NCI-H1105 treated with DMSO at 0.1 percent for 48 hours (cell line): ENCODE measurements at places on chromosomes 5 and 9.

- no peak for DNase-seq
Measured at GRCh38 chr9:89518466-89519365, 20.8 kb upstream of the SEMA4D start.

GRCh38 chr9:129174724-129175514 is 3.1 kb downstream of the IER5L start:
- peak; percentile 36 for DNase-seq

DNA sequence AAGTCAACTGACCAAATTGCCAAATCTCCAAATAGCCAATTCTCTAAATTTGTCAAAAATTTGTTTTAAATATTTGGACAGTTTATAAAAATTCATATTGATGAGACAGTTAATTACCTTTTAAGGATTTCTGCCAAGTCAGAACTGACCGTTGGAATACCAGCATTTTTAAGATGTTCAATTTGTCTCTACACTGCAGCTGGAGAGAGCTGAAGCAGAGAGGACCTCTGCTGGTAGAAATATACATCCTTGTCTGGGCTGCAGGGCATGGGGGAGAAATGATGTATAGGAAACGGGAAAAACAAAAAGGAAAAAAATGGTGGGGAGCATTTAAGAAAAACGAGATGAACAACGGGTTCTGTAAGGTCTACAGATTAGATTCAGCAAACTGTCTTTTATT is 16.8 kb downstream of the NR6A1 start:
- no peak for DNase-seq

GRCh38 chr5:132301344-132302271 is 7.4 kb downstream of the SLC22A4 start:
- no peak for DNase-seq

- no peak for DNase-seq
Measured at GRCh38 chr5:115580941-115581340, 21.3 kb downstream of the TICAM2 start.

DNA sequence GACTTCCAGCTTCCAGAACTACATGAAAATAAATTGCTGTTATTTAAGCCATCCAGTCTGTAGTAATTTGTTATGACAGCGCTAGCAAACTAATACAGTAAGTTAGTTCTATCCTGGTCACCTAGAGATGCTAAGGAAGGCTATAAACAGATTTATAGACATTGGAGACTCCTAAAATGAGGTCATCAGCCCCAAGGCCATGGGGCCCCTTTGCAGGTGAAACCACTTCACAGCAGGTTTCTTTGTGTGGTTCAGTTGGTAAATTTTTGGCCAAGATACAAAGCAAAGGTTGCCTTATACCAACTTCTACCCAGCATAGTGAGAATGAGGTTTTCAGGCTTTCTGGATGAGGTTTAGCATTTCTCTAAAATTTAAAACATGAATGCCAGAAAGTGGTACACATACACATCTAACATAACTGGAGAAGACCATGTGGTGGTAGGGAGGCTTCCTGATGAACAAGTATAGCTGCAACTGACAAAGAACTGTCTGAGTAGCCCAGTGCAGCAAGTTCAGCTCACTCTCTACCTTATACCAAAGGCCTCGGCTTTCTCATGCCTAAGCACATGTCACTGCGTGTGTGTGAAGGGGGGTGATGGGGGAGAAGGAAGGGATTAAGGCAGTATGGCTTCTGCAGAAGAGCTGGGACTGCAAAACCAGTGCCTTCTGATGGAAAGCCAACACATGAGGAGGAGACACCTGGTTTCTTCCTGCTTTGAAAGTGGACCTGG is 264.6 kb upstream of the TAS2R1 start:
- no peak for DNase-seq

GRCh38 chr9:89022001-89022759 is 30.9 kb downstream of the S1PR3 start:
- DNase-seq, result no peak

DNA sequence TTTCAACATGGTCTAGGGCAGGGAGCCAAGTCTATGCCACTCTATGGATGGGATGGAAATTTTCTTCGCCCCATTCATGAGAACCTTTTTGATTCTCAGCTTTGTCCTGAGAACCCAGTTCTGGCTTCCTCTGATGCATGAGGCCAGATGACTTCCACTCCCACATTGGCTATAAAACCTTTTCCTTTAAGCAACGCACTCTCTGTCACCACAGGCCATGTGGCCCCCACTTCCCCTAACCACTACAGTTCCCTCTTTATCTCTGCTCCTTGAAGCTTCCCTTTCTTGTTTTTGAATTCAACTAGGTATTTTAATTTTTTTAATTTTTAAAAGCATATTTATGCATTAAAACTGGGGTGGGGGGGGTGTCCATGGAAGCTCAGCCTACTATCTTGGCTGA is 401.3 kb downstream of the ENC1 start:
- no peak for DNase-seq

DNA sequence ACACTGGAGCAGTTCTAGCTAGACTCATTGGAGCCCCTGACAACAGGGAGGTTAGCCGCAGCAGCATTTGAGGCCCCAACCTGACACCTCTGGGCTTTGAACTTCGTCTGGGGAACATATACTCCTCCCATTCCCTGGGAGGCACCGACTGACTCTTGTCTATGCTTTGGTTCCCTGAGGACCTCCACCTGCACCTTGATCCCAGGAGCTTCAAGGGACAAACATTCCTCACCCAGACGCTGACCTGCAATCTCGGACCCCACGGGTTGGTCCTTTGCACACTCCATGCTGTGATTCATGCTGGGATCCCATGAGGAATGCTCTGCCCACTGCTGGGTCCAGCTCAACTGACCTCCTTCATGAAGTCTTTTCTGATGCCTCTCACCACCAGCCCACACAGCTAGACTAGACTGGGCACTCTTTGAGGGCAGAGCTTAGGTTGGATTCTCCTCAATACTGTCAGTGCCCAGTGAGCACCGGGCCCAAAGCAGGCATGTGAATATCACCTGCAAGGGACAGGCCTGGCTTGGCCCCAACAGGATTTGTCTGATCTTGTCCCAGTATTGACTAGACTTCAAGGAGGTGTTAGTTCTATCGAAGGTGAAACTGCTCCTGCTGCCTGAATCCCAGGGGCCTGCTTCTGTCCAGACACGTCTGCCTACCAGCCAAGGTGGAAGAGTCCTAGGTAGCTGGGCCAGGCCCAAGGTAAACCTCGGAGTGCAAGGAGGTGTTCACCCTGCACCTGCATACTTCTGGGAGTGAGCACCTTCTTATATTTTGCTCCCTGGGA is 51.8 kb upstream of the ZBTB43 start:
- DNase-seq, result no peak

DNA sequence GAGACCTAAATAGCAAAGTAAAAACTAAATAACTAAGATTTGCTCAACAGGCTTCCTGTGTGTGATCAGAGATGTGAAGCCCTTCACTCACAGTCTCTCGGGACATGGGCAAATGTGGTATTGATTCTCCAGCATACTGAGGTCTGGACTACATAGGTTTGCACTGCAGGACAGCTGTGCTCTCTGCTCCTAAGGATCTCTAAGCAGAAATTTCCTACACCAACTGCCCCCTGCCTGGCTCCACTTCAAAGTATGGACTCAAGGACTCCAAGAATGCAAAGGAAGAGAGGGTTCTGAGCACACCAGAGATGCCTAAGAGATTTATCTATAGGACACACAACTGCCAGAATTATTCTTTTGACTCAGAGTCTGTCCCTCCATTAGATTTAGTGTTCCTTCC is 487.2 kb downstream of the SEMA5A start:
- DNase-seq, result no peak

GRCh38 chr9:21810388-21810787 is 8.0 kb downstream of the MTAP start:
- DNase-seq, result no peak

GRCh38 chr9:92763721-92764380 is 782 bp downstream of the BICD2 start:
- DNase-seq, result peak; percentile 5

- no peak for DNase-seq
Measured at GRCh38 chr9:125674981-125675973, 31.7 kb downstream of the MAPKAP1 start.

DNA sequence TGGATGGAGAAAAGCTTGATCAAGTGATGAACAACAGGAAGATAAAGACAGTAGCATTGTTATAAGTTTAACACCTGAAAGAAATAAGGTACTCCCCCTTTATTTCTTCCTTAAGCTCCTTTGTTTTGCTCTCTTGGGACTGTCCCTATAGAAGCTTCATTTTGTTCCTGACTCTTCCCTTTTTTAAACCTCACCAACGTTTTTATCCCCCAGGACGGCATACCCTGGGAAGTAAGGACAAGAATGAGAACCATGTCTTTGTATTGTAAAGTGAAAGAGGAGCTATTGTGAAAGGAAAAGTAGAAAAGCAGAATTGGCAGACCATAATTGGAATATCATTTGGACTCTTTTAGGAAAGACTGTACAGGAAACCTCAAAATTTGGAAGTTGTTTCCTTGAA is 1368.6 kb upstream of the C9orf72 start:
- no peak for DNase-seq

- peak; percentile 7 for DNase-seq
Measured at GRCh38 chr9:37902796-37903646, 906 bp downstream of the SLC25A51 start.

DNA sequence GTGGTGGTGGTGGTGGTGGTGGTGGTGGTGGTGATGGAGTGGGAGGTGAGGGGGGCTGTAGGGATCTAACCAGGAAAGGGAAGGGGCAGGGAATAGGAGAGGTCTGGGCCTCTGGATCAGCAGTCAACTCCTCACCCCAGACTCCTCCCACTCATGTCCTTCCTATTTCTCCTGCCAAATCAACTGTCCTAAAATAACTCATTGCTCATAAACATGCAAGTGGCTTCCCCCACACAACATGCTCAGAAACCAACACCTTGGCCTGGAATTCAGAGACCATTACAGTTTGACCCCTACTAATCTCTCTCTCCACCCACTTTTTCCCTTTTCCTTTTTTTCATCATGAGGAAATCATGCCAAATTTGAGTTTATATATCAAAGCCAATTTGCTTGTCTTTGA is 8.4 kb upstream of the FSD1L start:
- no peak for DNase-seq

GRCh38 chr5:140267559-140268018 is 35.3 kb downstream of the PFDN1 start:
- no peak for DNase-seq

GRCh38 chr9:91187965-91188344 is 173.8 kb downstream of the AUH start:
- no peak for DNase-seq

DNA sequence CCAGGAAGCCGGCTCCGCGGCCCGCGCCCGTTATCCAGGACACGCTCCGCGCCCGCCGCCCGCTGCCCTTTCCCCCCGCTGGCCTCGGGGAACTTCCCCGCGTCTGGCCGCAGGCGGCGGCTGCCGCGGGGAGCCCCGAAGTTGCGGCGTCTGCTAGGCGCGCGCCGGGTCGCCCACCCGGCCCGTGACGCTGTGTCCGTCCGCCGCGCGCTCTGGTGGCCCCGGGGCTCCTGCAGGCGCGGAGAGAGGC is 621 bp upstream of the GCNT4 start:
- no peak for DNase-seq

- no peak for DNase-seq
Measured at GRCh38 chr9:70573308-70573707, 158.9 kb upstream of the KLF9 start.

- no peak for DNase-seq
Measured at GRCh38 chr5:57416278-57416994, 66.2 kb downstream of the ACTBL2 start.

GRCh38 chr5:125199968-125200865 is 453.8 kb upstream of the ZNF608 start:
- DNase-seq, result peak; percentile 38

GRCh38 chr5:75057561-75057960 is 5.2 kb upstream of the GCNT4 start:
- no peak for DNase-seq

DNA sequence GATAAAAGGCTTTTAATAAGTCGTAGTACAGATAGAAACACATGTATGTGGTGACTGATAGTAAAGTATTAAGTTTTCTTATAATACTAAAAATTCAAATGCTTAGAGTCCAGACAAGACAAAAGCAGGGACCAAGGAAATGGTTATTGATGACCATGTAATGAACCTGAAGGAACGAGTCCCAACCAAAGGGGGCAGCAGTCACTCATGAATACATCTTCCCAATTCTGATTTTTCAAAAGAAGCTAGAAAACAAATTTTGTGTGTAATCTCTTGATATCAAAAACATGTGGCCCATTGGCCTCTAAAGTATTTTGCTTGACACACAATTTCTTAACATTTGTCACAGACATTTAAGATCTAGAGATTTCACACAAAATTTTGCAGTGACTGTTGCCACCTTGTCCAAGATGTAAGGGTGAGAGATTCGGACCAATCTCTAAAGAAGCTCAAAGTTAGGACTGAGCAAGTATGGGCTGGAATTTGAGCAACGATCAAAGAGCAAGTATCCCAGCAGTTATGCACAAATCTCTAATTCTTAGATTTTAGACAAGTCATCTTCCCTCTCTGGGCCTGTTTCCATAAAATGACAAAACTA is 66.8 kb downstream of the ARL15 start:
- peak; percentile 16 for DNase-seq

DNA sequence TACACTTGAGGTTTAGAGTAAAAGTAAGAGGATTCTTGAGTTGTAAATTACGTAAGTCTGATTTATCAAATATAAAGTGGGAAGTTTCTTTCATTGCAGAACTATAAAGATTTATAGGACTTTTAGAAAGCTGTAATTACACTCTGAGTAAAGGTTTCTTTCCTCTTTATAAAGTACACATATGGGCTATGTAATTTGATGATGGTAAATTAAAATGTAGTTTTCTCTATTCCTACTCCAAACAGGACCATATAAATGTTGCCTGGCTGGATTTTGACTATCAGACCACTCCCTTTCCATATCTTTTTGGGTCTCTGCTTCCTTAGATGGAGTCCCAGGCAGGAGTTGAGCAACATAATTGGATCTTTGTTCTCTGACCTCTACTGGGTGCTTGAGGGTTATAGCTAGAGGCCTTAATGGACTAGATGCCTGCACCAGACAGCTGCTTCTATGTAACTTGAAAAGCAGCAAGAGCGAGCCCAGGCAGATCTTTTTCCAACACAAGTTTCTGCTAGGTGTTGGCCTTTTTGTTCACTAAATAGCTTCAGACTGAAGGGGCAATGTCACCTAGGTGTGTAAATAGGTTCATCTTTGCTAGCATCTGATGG is 11.4 kb upstream of the TEX48 start:
- DNase-seq, result no peak

DNA sequence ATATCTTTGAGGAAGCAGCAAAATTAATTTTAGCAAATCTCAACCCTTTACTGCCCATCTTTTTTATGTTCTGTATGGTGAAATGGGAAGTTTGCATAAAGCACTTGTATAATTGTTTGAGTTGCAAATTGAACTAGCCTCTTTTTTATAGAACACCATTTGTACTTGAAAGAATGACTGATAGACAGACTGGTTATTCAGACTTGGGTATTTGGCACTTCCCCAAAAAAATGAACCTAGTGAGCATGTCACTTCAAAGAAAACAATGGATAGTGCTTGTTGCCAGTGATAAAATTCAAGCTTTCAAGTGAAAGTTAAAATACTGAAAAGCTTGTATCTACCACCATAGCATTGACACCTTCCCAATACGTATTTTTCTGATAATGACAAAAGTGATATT is 115.8 kb downstream of the ERCC6L2 start:
- peak; percentile 1 for DNase-seq
